Activated CD4-positive, alpha-beta memory T cell treated with anti-CD3 and anti-CD28 coated beads for 36 hours (primary cell): ENCODE measurements at places on chromosomes 16 and 17. TPM values are rescaled to one million over a fixed set of nuclear protein-coding genes. Genes with fewer than 3 reads are reported as not detected.

DNA sequence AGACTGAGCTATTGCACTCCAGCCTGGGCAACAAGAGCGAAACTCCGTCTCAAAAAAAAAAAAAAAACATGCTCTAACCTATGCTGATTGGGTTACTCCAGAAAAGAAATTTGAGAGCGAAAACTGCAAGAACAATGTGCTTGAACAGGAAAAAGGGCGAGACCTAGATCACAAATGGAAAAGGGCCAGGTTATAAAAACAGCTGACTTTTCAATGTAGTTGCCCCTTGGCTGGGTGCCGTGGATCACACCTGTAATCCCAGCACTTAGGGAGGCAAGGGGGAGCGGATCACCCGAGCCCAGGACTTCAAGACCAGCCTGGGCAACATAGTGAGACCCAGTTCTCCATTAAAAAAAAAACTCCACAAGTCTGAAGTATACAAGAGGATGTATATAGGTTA lies 48.8 kb downstream of the MRM3 start:
- no peak for DNase-seq

CHP2 gene
- total RNA-seq, result not detected

GRCh38 chr17:35242805-35243560 lies at the start of gene SLFN5:
Gene SLFN5, plus strand, starts transcription at chr17:35243072. Its CDS starts 15,619 bp downstream, at chr17:35258691.
- peak; percentile 96 for DNase-seq

FBXO39 gene
- not detected for total RNA-seq

DNA sequence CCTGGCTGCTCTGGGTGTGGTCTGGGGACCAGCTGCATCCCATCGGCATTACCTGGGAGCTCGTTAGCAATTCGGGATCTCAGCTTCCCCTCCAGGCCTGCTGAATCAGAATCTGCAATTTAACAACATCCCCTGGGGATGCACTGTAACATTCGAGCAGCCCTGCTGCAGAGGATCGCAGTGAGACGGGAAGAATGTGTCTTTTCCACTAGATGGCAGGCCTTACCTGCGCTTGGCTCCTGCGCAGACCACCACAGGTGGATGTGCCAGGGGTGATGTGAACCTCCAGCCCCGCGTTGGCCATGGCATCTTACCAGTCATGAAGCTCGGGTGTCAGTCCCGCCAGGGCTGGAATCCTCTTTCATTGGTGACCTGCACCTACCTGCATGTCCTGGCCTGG lies 209.9 kb downstream of the PRKCB start:
- no peak for DNase-seq

GRCh38 chr17:66661411-66662256 lies 173.3 kb upstream of the CACNG5 start:
- peak; percentile 31 for DNase-seq
